ENCODE measurements at places on chromosomes 11 and 22.

- no peak for DNase-seq
Observed at GRCh38 chr11:112932593-112932992, 28.6 kb upstream of the NCAM1 start.

DNA sequence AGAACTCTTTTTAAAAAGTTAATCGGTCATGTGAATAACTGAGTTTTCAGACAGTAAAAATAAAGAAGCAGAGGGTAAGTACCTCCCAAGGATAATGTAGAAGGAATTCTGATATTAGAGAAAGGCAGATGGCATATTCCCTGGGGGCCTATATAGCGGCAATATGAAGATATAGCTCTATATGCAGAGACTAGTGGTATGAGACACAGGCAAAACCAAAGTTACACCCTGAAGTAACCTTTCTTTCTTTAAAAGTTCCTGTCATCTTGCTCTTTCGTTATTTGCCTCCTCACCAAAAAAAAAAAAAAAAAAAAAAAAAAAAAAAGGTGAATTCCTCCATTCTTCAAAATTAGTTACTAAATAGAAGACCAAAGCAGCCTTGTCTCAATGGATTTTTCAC lies 76.2 kb upstream of the ARHGAP32 start:
- DNase-seq = no peak

- no peak for DNase-seq
Observed at GRCh38 chr11:45089251-45089650, 57.2 kb upstream of the PRDM11 start.

DNA sequence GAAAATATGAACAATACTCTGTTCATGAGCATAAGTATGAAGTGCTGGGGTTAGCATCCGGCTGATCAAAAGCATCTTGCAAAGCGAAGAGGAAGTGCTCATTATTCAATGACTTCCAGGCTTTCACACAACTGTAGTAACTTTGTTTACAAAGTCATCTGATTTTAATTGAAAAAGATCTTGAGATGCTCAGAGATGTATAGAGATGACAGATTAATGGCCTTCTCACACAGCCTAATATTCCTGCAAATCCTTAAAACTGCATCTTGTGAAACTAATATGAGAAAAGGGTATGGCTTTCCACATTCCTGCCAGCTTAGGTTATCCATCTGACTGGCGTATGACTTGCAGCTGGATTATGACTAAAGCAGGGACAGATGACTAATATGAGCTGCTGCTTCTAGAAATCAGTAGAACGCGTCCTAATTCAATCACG lies 125.4 kb downstream of the CASP12 start:
- DNase-seq = no peak

GRCh38 chr22:26286091-26286820 lies 117.0 kb downstream of the SEZ6L start:
- DNase-seq = no peak

Measured in stimulated activated CD4-positive, alpha-beta T cell treated with anti-CD3 and anti-CD28 coated beads, Interleukin-2, amount 100 ng/mL, for 48 hours (primary cell).